ENCODE measurements at places on chromosomes 5 and 9.

GRCh38 chr9:22043928-22044327 lies 34.8 kb upstream of the CDKN2B start:
- no peak for DNase-seq

DNA sequence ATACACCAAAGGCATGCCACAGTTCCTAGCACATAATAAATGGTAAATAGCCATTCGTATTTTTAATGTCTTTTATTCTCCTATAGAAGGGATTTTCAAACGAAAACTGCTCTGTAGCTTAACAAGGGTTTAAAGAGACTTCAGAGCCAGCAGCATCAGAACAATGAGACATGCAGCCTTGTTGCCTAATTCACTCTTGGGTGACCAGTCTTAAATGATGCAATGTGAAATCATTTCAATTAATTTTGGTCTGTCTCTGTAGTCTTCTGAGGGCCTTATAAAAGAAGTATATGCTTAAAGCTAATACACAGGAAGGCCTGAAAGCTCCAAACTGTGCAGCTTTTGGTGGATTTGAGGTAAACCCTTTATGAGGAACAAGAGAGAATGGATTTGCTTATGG lies 888.8 kb upstream of the WWC1 start:
- DNase-seq: no peak

DNA sequence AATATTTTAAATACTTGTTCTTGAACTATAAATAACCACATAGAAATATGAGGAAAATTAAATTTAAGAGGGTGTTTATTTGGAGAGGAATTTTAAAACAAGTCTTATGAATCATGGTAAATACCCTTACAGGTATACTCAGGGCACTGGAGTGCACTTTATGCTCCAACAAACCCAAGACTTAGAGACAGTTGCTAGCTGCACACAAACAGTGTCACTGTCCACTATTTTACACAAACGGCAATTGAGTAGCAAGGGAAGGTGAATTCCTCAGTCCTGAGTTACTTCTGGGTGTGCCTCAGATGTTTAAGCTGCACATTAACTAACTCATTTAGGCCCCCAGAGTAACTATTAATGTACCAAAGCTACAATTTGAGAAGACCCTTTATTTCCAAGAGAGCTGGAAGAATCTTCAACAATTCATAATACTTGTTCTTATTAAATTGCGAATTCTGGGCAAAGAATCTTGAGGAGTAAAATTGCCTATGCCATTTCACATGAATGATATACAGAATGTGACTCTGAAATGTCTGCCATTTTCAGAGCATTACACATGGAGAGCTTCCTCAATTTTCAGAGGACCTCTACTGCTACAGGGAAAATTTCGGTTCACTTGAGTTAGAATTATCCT lies 371.2 kb downstream of the PDE4D start:
- no peak for DNase-seq

- no peak for DNase-seq
Observed at GRCh38 chr5:118937393-118938061, 50.8 kb downstream of the DTWD2 start.

- no peak for DNase-seq
Observed at GRCh38 chr9:118721923-118722322, 647.3 kb downstream of the BRINP1 start.

DNA sequence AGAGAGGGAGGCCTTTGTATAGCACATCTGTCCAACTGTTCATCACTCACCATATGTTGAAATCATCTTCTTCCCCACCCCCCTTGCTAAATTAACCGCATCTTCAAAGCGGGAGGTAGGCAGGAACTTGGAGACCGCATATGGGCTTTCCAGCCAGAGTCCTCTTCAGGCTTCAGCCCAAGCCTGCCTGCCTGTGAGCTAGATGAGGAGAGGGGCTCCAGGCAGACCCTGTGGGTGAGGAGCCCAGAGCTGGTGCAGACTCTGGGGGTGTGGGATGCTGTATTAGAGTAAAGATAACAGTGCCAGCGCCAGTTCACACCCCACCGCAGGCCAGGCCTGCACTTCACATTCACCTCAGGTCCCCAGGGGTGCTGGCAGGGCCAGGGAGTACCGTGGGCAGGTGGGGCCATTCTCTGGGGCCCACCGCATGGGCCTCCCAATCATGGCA lies 16.2 kb downstream of the PRRC2B start:
- no peak for DNase-seq

DNA sequence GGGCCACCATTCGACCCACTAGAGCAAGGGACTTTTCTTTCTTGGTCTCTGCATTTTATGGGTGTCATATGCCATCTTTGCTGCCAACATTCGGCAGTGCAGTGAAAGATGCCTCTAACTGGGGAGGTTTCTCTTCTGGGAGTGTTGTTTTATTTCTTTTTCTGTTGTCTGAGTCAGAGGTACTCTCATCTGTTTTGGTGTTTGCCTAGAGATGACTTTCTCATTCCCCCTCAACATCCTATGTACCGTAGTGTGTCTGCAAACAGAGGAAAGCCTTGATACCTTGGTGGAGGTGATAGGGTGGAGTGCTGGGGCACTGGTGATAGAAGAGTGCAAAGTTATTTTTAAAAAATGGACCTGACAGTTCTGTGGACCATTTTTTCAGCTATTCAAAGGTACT lies 182.1 kb downstream of the ARHGAP26 start:
- DNase-seq: no peak

DNA sequence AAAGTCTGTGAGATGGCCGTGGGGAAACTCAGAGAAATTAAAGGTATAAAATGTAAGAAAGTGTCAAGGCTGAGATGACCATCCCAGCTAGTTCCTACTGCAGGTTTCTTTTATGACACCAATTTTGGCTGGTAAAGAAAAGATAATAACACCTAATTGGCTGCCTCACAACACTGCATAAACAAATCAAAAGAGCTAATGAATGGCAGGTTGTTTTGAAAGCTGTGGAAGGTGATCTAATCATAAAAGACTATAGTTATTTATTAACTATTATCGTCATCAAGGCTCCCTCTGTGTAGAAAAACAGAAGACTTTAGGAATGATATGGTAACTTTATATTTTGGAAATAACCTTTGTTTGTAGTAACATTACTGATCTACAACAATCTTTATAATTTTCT lies 3.5 kb upstream of the SPINK5 start:
- no peak for DNase-seq

DNA sequence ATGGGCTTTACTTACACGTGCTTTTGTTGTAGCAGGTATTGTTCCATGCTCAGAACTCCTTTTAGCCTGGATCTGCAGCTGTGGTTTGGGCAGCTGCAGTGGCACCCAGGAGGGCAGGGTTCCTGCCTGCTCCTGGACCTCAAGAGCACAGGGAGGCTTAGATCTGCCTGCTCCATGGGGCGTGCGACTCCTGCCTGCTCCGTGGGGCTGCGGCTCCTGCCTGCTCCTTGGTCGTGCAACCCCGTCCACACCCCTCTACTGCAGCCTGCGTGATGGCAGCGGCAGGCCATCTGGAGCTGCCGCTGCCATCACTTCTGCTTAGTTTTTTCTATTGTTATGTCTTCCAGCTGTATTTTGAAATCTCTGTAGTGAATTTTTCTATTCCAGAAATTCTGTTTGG lies 11.7 kb upstream of the UGT3A2 start:
- DNase-seq: no peak

DNA sequence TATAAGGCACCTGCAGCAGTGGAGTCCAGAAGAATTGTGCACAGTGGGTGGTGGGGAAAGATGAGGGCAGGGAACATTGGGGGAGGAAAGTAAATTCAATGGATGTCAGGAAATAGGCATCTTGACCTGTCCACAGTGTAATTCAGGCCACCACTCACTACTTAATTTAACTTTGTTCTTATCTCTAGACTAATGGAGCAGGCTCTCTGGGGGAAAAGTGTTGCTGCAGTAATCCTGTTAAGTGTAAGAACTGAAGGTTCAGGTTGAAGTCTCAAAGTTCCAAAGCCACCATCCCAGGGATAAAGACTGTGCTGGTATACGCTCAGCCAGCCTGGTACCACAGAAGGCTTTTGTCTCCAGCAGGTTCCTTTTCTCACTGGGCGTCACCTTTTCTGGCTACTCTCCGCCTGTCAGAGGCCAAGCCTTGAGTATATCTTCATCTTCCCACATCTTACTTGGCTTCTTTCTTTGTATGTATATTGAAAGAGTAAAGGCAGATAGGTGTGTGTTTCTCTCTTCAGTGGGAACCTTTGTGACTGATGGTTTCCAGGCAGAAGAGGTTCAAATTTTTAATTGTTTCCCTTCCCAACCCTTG lies 150.9 kb upstream of the DMRT1 start:
- DNase-seq: no peak

- DNase-seq: no peak
Observed at GRCh38 chr5:140631831-140632365, 1.1 kb downstream of the CD14 start.

GRCh38 chr5:158809310-158809850 lies 290.3 kb downstream of the EBF1 start:
- no peak for DNase-seq

GRCh38 chr5:22488427-22488826 lies 364.7 kb downstream of the CDH12 start:
- DNase-seq: no peak

DNA sequence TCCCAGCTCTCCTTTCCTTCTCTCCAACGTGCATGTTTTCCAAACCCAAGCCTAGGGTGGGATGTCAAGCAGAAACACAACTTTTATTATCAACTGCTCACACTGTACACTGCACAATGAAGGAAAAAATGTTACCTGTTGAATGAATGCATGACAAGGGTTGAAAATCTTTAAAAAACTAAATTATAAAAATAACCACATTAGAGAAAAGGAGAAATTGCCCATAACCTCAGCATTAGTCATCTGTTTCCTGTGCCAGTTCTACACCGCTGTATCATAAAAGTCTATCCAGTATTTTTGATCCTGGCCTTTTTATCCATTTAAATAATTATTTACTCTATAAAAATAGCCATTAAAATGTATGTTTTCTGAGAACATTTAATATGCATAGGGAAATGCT lies 101.1 kb downstream of the APBA1 start:
- DNase-seq: no peak

DNA sequence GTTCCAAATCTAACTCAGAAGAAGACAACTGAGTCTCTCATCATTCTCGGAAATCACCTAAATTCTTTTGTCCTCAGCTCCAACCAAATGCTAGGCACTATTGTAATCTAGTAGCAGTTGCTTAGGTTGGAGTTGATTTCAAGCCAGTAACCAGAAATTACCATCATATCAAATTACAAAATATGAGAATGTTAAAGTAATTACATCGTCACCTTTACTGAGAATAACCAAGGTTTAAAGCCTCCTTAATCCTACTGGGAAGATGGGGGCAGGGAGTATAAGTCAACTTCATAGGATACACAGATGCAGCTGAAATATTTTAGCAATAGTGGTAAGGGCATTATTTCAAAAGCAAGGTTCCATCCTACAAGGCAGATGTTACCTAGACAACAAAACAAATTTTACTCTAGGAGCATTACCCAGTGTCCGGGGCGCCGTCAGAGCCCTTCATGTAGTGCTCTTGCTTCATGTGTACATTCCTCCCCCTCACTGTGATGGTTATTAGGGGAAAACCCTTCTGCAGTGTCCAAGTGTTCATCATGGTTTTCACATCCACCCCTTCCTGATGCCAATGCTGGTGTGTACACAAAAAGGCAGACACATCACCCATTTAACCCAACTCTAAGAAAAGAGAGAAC lies 19.5 kb downstream of the ERAP1 start:
- DNase-seq: no peak

GRCh38 chr9:86600977-86601376 lies 246.8 kb upstream of the TUT7 start:
- DNase-seq: no peak

DNA sequence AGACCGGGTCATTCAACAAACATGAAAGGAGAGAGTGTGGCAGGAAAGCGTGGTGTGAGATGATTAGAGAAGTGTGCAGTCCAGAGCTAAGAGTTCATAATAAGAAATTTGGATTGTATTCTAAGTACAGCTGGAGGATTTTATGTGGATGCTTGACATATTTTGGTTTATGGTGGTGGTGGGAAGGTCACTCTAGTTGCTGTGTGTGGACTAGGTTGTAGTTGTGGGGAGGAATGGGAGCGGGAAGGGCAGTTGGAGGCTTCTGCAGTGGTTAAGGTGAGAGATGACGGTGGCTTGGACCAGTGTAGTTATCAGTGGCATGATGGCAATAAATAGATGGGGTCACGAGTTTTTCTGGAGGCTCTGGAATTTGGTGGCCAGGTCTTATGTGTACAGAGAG lies 45.7 kb upstream of the GPR151 start:
- DNase-seq: no peak

GRCh38 chr5:122916490-122916889 lies 71.1 kb downstream of the SNX24 start:
- no peak for DNase-seq

- DNase-seq: no peak
Observed at GRCh38 chr9:33190021-33190705, 23.0 kb upstream of the B4GALT1 start.

DNA sequence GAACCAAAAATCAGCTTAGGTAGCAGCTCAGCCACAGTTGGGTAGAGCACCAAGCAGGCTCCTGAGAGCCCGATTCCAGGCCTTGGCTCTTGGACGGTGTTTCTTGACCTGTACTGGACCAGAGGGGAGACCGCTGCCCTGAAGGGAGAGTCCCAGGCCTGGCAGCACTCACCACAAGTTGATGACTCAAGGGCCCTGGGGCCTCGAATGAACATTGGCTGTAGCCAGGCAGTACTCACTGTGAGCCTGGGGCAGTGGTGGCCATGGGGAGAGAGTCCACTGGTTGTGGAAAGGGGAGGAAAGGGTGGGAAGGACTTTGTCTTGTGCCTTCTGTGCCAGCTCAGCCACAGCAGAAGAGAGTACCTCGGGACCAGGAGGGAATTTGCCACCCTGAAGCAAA lies 166.1 kb downstream of the EDIL3 start:
- no peak for DNase-seq

DNA sequence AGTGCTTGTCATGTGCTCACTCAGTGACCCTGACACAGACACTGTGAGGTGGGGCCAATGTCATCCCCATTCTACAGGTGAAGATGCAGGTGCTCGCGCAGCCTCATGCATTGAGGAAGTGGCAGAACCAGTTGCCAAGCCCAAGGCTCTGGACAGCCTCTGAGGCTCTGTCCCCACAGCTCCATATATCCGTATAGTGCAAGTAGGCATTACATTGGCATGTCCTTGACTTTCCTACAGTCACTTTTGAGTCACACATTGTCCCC lies 58.8 kb upstream of the ANGPTL2 start:
- no peak for DNase-seq

- no peak for DNase-seq
Observed at GRCh38 chr9:131743501-131743900, 3.6 kb upstream of the RAPGEF1 start.

DNA sequence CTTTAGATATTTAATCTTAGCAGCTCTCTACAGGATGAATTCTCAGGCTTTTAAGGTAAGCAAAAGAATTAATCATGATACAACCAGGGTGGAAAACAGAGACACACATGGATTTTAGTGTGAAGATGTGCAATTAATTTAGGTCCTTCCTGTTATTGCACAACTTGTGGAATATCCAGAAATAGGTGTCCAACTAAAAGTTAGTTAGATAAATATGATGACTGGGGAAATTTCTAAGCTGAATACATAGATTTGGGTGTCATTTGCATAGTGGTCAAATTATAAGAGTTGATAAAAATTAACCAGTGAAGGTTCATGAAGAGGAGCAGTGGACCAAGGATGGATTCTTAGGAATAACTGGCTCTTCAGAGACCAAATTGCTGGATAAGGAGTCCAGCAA lies 266.1 kb downstream of the PRR16 start:
- DNase-seq: no peak

- no peak for DNase-seq
Observed at GRCh38 chr9:116074658-116075057, 78.9 kb upstream of the PAPPA start.
